H7 (cell line): ENCODE measurements at places on chromosomes 2 and 18. TPM values are rescaled to one million over a fixed set of nuclear protein-coding genes. Genes with fewer than 3 reads are reported as not detected.

DNA sequence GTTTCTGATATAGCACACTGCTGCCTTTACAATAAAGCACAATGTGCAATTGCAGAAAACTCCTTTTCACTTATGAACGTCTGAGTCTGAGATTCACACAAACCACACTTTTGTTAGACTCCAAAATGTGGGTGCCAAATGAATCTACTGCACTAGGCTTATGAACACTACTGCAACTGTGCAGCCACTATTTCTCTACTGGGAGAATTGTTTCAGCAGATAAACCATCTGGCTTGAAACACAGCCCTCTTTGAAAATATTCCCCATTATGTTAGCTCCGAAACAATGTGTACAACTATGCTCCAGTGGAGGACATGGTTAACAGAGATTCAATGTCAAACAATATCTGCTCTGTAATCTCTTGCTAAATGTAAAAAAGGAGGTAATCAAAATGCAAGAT lies 188.7 kb upstream of the ZEB2 start:
- DNase-seq = no peak

DNA sequence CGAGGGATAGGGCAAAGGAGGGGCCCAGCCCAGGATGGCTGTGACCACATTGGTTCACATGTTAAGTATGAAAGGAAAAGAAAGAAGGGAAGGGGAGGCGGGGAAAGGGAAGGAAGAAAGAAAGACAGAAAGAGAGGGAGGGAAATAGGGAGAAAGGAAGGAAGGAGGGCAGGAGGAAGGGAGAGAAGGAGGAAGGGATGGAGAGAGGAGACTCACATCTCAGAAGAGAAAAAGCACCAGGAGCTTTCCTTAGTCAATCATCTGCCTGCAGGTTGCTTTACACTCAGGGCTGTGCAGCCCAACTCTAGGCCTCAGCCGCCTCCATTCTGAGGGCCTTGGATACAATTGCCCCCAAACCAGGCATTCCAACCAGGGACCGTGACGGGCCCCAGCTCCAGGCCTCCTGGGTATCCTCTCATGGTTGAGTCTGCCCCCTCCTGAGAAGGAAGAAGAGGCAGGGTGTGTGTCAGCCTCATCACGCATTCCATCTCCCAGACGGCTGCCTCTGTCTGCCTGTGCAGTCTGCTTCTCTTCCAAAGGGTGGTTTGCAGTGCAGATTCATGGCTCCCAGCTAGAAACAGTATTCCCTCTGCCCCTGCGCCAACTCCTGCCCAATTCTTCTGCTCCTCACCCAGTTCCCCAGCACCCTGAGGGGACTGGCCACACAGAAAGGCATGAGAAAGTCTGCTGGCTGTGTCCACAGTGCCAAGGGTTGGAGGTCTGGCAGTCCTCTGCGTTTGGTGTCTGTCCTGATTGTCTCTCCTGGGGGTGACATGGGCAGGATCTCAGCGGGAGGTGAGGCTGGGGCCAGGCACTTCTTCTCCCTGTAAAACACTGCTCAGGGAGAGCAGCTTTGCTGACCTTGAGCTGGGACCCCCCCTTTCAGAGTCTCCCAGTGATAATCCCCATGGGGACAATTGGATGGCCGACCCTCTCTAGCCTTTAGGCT lies 163.3 kb downstream of the SMAD7 start:
- no peak for DNase-seq

DNA sequence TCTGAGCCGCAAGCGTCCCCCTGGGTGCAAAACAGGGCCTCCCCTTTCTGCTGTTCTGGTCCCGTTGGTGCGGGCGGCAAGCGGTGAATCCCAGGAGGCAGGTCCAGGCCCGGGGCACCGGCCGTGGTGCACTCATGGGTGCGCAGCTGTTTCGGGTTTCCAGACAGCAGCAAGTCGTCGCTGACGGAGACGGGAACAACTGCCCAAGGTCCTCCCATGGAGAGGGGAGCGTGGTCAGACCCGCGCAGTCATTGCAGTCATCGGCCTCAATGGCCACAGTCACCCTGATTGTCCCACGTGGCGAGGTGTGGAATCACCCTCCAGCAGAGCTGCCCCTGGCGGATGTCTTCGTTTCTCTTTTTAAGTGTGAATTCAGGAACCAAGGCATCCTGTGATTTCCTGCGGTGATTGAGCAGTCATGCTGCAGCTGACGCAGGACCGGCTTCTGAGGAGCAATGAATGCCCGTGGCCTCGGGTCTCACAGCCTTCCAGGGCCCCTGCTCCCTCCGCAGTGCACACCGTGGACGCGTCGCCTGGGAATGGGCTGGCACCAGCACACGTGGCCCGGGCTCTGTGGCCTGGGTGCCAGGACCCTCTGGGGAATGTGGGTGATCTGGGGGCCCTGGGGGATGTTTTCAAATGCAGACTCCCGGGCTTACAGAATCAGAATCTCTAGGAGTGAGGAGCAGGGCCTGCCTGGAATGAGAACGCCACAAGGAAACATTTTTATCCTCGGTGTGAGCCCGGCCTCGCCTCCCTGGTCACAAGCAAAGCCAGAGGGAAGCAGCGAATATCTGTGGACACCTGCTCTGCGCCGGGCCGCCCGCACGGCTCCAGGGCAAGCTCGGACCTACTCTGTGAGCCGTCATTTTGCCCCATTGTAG lies 244.2 kb upstream of the SALL3 start:
- no peak for DNase-seq

GRCh38 chr2:66771359-66771976 lies 336.5 kb downstream of the MEIS1 start:
- DNase-seq = no peak

LRP2 gene
- total RNA-seq = 1.1 and 1.3 TPM in 2 replicates

PRKCE gene
- 1.2 and 1.9 TPM in 2 replicates for total RNA-seq

CMPK2 gene
- 0.48 and 0.69 TPM in 2 replicates for total RNA-seq

ATOH8 gene
- total RNA-seq = 0.33 and 1.1 TPM in 2 replicates
